ENCODE measurements at places on chromosomes 4 and X.

DNA sequence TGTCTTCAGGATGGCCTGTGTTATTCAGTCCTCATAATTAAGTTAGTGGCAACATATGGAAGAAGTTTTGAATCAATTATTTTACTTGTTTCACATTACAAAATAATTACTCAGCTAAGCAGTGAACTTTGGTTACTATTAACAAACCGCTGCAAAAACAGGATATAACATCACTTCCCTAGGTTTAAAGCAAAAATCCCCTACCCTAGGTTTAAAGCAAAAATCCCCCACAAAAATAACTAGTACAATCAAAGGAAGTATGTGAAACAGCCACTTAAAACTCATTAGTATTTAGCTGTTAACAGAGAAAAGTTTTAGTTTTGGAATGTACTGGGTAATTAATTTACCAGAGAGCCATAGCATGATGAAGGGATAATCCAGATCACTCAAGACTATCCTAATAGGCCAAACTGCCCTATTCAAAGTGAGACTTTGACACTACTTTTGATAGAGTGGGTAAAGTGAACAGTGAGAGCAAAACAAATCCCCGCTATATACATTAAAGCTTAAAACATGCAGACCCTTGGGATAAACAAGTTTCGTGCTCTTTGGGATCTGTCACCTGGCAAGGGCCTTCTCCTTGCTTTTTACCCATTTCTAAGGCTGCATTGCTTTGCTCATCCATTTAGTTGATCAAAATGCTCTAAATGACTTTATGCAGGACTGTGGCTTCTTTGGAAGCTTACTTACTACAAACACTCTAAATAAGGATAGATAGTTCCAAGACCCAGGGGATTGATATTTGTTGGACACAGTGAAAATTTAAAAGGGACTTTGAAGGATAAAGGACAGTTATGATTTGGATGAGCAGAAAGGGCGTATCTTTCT, 36.4 kb upstream of the GPR174 start:
- no peak for DNase-seq

- no peak for DNase-seq
Measured at GRCh38 chrX:153782313-153782712, 1.5 kb downstream of the SRPK3 start.

DNA sequence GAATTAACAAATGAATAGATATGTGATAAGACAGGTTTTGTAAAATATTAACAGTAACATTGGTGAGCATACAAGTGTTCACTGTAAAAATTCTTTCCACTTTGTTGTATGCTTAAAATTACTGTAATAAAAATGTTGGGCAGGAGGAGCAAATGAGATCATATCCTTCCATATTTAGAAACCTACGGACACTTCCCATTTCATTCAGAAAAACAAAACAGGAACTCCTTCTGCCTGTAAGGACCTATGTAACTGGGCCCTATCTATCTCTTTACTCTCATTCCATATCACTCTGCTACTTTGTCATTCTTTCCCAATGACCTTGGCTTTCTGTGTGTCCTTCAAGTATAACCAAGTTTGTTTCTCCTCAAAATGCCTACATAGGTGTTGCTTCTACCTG, 53.7 kb upstream of the SLC39A8 start:
- DNase-seq, result no peak

GRCh38 chrX:16762579-16762978, 23.7 kb upstream of the TXLNG start:
- no peak for DNase-seq

DNA sequence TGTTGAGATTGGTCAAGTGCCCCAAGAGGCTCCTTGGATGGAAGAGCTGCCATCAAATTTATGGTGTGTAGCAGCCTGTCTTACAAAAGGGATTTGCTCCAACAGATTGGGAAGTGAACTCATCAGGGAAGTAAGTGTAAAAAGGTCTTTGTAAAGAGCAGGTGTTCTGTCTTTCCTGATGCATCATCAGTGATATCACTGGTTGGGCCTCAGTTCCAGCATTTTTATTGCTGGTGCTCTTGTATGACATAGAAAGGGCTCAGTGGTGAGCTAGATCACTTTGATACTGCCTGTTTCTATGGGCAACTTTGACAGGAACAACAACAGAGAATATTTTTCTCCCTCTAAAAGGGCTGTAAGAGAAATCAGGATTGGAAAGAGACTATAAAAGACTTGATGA, 8.7 kb upstream of the GABRE start:
- no peak for DNase-seq
